ENCODE measurements at places on chromosomes 11 and 22. TPM values are rescaled to one million over a fixed set of nuclear protein-coding genes. Genes with fewer than 3 reads are reported as not detected.

- H3K36me3 ChIP-seq = no peaks in the 10 kb centered on the region
- no peaks in the 10 kb centered on the region for H3K4me1 ChIP-seq
- no peak overlapping the region for H3K4me3 ChIP-seq
- no peak for DNase-seq
- no peak overlapping the region for H3K27ac ChIP-seq
Observed at GRCh38 chr11:12235553-12235946, 125.2 kb downstream of the MICAL2 start.

GRCh38 chr22:43550672-43551071 lies 138.9 kb downstream of the MPPED1 start:
- H3K4me1 ChIP-seq = no peaks in the 10 kb centered on the region
- no peak for DNase-seq
- H3K27me3 ChIP-seq = no peaks in the 10 kb centered on the region
- H3K4me3 ChIP-seq = no peak overlapping the region
- no peaks in the 10 kb centered on the region for H3K36me3 ChIP-seq

DNA sequence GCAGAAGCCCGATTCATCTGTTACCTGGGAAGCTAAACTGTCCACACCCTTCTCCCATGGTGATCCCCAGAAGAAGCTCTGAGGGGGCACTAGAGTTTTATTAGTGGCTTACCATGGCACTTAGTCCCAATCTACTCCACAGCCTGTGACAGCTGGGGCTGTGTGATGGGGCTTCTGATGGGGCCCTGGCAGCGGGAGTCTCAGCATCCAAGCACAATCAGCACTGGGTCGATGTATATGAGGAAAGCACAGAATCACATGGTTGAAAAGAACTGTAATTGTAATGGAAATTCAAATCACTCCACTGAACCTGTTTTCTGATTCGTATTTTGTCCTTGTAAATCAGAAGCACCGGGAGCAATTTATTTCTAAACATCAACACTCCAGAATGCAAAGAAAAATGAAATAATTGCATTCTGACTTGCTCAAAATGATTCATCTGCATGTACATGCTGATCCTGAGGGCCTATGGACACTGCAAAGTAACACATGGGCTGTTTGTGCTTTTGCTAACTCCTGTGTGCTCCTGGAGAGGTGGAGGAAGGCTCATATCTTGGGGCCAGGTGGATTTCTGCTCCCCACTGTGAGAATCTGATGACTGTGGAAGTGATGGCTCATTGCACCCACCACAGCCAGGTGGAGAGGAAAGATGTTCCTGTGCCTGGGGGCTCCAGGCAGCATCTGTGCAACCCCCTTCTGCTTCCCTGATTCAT lies 203.0 kb downstream of the KIRREL3 start:
- DNase-seq = no peak
- H3K4me1 ChIP-seq = no peaks in the 10 kb centered on the region
- peaks cover 2% of the 10 kb centered on the region for H3K36me3 ChIP-seq
- H3K27ac ChIP-seq = no peak overlapping the region
- H3K4me3 ChIP-seq = no peak overlapping the region

DNA sequence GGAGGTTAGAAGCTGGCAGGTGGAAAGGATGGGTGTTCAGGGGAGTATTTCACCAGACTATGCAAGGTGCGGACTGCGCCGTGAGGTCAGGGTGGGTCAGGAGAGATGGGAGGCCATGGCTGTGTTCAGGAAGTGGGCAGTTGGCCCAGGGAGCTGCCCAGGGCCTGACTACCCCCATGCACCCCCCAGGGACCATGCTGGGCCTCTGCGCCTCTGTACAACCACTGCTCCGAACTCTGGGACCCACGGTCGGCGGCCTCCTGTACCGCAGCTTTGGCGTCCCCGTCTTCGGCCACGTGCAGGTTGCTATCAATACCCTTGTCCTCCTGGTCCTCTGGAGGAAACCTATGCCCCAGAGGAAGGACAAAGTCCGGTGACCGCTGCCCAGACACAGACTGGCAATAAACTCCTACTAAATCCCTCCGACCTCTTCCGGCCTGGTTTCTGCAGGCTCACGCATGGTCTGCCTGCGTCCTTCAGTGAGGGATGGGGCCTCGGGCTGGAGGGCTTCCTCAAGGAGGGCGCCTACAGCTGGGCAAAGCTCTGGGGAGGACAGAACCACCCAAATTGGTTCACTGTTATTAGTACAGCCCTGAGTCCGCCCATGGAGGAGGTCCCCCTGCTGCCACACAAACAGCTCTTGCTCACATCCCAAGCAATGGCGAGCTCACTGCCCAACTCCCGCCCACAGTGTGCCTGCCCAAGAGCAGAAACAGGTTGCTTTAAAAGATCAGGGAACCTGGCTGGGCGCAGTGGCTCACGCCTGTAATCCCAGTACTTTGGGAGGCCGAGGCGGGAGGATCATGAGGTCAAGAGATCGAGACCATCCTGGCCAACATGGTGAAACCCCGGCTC lies 4.2 kb downstream of the PHLDA2 start:
- H3K27ac ChIP-seq = no peak overlapping the region
- no peak for DNase-seq
- no peak overlapping the region for H3K4me3 ChIP-seq

Gene NRIP3
- total RNA-seq = 1.6 TPM

Data from kidney (tissue), 22 donors.